ENCODE measurements at places on chromosomes 7 and 10.

DNA sequence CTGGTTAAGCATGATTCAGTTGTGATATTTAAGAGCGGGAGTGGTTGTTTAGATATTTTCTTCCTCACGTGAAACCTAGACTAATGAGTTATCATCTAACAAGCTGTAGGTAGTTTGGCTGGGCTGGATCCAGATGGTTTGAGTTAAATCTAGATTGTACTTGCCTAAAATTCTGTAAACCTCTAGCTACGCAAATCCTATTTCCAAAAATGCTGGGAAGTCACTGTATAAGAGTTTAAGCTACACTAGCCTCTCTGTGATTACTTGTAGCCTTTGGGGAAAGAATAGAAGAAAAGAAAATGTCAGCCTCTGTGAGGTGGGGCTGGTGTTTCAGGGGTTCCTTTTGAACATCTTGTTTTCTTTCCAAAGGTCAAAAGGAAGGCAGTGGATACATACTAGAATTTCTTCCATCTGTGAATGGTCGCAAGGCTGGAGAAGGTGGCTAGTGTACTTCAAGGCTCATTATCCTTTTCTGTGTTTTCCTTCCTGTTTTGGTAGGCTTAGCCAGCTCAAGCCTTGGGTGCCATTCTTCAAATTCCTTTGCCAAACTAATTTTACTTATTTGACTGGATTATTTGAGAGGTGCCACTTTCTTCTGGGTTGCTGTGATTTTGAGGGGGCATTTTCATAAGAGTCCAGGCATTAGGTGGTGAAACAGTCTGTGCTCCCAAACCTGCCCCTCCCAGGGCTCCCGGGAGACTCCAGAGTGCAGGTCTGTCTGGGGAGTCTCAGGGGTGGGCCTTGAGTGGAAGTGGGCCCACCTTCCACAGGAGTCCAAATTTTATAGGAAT is 5.2 kb upstream of the EN2 start:
- DNase-seq: no peak

- no peak for DNase-seq
These were observed 17.9 kb downstream of the PDK4 start for GRCh38 chr7:95578299-95578855.

DNA sequence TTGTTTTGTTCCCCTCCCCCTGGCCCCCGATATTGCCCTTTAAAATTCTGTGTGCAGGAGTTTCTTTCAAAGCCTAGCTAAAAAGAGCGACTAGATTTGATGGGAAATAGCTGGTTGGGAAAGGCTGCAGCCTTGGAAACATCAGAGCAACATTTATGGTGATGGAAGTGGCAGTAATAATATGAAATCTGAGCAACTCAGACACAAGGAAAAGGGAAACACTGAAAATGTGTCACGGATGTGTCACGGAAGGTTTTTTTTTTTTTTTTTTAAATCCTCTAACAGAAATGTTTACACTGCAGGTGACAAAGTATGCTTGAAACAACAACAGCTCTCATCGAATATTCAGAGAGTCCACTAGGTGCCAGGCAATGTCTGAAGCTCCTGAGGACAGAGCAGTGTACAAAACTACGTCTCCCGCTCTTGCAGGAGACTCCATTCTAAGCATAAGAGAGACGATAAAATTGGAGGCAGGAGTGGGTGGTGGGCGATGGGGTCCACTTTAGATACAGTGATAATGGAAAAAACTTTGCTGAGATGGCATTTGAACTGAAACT is 143.0 kb downstream of the RSU1 start:
- DNase-seq: no peak

DNA sequence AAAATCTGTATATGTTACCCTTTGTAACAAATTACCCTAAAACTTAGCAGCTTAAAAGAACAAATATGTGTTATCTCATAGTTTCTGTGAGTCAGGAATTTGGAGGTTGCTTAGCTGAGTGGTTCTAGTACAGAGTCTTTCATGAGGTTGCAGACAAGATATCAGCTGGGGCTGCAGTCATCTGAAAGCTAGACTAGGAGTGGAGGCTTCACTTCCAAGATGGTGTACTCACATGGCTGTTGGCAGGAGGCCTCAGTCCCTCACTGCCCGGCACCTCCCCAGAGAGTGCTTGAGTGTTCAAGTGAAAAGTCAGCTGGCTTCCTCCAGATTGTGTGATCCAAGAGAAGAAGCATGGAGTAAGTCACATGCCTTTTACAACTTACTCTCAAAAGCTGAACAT is 16.9 kb upstream of the GGCT start:
- no peak for DNase-seq

- DNase-seq: no peak
These were observed 45.9 kb upstream of the TAC1 start for GRCh38 chr7:97685952-97686351.

DNA sequence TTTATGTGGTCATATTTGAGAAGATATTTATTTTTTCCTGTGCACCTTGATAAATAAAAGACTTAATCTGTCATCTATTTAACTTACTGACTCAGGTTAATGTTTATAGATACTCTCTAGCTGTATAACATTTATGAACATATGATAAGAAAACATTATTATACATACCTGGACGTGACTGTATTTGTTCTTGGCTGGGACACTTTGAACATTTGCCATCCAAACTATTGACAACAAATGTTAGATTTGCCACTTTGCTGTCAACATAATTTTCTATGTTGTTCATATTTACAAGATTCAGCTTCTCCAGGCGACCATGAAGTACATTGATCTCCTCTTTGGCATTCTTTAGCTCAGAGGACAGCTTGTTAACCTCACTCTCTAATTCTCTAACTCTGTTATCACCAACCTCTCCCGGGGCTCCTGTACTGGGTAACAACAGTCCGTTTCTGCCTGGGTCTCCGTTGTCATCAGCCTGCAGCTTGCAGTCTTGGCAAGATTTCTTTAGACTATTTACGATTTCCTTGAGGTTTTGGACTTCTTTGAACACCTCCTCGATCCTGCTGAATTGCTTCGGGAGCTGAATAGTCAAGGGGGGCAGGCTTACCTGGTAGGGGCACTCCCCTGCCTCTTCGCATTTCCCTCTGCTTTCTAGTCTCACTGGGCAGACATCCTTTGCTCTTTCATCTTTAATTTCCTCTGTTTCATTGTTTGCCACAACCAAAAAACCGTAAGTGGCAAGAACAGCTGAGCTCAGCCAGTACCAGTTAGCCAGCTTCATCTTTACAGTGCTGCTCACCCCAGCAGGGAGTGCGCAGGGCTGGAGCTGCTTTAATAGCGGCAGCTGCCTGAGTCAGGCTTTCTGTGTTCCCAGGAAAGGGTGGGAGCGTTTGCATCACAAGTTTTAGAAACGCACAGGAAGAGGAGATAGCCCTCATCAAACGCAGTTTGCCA is at the start of gene FGL2:
FGL2 (minus strand) TSS at position 807 of the 954 bp plus-strand sequence; CDS start at position 781, 26 bp downstream.
- DNase-seq: no peak

DNA sequence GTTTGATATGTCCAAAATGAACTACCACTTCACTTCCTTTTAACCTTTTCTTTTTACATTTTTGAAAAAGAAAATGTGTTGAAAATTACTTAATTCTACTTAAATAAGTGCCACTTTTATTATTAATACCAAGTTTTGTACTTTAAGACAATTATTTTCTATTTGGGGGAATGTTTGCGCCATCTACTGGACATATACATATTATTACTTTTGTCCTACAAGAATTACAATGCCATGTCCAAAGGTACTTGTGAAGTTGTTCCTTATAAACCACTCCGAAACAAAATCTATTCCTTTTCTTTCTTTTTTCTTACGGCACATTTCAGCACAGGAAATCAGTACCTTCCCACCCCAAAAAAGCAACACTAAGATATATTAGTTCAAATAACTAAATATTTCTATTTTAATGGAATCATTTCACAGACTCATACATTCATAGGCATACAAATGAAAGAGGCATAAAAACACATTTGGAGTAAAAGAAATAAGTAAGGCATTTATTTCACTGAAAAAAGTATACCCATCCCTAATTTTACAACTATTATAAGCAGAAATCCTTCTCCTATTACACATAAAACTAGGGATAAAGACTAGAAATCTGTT is 169.9 kb downstream of the RNF133 start:
- DNase-seq: no peak

- no peak for DNase-seq
These were observed 29.8 kb downstream of the PRR15 start for GRCh38 chr7:29593459-29593858.

DNA sequence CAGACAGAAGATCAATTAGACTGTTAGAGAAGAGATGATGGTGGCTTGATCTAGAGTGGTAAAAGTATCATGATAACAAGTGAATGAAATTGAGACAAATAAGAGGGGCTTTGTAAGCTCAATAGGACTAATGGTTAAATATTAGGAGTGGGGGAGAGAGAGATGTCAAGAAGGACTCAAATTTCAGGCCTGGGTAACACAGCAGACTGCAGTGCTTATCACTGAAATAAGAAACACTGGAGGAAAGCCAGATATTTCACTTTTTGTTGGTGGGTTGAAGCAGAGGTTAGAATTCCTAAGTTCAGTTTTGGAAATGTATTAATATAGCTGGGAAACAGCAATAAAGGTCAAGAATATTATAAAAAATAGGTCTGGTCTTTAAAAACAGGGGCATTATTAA is 74.6 kb downstream of the ORC5 start:
- DNase-seq: no peak

GRCh38 chr10:42776681-42777080 is 5.9 kb upstream of the BMS1 start:
- no peak for DNase-seq

- no peak for DNase-seq
These were observed 69.7 kb upstream of the FHIP2A start for GRCh38 chr10:114751856-114752255.

DNA sequence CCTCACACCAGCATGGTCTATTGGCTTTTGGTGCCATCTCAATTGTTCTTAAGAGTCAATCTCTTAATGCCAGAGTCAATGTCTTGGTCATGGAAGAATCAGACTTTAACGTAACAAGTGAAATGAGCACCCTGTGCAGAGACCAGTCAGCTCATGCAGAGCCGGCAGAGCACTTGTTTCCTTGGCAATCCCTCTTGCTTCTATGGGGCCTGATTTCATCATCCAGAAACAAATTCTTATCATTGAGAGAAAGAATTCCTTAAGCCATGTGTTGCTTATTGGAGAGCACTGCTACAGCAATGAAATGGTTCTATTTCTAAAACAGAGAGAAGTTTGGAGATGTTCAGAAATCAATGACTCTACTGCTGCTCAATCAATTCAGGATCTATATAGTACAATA is 212.8 kb downstream of the IPMK start:
- no peak for DNase-seq

GRCh38 chr7:29360633-29361625 is 166.4 kb downstream of the CHN2 start:
- DNase-seq: no peak

DNA sequence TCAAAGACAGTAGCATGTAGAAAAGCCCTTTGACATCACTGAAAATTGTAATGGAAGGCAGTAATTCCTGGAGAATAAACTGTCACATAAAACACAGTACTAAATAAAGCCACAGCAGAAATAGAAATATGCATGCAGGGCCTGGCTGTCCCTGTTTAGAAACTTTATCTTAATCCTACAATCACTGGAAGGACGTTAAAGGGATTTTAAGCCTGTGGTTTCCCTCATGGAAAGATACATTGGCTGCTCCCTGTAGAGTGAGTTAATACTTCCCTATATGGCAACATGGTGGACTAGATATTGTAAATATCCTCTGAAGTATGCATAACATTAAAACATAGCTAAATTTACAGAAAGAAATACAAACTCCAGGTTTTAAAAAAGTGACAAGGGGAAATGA is 1334.9 kb upstream of the CELF2 start:
- DNase-seq: no peak

GRCh38 chr10:49614242-49615198 is 683 bp downstream of the CHAT start:
- no peak for DNase-seq

DNA sequence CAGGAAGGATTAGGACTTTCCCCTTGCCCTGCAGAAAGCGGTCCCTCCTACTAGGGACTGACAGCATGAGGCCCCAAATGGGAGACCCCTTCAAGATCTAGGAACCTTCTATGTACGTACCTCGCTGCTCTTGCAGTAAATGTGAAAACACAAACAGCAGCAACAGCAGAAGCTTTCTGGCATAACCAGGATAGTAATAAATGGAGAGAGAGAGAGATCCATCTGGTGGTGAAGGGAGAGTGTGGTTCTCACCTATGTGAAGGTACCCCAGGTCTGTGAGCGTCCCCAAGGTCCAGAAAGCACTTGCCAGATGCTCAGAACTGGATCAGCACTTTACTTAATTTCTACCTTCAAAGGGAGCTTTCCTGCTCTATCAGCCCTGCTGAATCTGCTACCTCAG is 592.7 kb downstream of the PARD3 start:
- DNase-seq: no peak

DNA sequence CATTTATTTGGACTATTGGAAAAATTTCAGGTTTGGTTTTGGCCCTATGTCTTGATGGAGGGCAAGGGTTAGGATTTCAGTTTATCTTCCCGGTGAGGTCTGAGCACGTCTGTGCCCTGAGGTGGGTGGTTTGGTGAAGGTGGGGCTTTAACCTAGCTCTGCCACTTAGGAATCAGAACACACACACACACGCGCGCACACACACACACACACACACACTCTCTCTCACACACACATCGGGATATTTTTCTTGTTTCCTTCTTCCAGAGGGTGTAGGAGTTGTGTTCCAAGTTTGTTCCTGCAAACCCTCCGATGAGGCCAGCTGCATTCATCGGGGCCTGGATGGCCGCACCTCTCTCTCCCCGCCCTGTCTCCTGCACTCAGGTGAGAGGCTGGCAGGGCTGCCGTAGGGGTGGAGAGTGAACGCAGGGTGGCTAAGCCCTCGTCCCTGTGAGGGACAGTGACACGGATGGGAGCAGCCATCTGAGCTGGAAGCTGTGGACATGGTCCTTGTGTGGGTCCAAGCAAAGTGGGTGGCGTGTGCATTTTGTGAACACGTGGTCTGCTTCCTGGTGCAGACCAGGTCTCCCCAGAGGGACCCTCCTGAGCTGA is 34.2 kb downstream of the CHST12 start:
- DNase-seq: no peak

DNA sequence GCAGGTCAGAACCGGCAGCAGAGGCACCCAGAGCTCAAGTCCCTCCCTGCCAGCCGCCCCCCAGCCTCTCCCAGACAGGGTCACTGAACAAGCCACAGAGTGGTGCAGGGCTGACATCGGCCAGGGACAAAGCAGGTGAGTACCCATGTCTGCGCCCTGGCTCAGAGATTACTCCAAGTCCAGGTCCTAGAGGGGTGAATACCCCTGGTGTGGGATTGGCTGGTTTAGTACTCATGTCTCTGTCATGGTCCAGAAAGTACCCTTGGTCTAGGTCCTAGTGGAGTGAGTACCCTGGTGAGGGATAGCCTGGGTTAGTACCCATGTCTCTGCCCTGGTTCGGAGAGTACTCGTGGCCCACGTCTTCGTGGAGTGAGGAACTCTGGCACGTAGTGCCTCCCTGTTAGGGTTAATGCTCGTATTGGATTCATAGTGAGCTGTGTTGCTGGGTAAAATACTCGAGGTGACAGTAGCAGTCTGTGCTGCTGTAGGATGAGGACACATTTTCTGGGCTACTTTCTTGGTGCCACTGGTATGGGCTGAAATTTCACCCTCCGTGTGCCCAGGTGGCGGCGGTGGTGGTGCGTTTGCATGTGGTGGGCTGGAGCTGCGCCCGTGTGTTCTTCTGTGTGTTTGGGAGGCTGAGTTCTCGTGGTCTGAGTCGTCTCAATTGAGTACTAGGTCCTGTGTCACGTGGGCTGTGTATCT is 25.5 kb upstream of the KNDC1 start:
- no peak for DNase-seq

- DNase-seq: no peak
These were observed at the start of gene ANKRD22 for GRCh38 chr10:88851706-88852105. Gene ANKRD22 (minus strand): TSS chr10:88851844. CDS start chr10:88851607, 237 bp downstream.

- DNase-seq: no peak
These were observed 167.6 kb downstream of the ANK3 start for GRCh38 chr10:60222047-60222446.

- no peak for DNase-seq
These were observed 76.4 kb downstream of the ABCC2 start for GRCh38 chr10:99858849-99859248.

Data from stimulated activated CD8-positive, alpha-beta memory T cell treated with anti-CD3 and anti-CD28 coated beads, Interleukin-15, amount 100 ng/mL, for 24 hours (primary cell).